ENCODE measurements at places on chromosomes 12 and 14.

DNA sequence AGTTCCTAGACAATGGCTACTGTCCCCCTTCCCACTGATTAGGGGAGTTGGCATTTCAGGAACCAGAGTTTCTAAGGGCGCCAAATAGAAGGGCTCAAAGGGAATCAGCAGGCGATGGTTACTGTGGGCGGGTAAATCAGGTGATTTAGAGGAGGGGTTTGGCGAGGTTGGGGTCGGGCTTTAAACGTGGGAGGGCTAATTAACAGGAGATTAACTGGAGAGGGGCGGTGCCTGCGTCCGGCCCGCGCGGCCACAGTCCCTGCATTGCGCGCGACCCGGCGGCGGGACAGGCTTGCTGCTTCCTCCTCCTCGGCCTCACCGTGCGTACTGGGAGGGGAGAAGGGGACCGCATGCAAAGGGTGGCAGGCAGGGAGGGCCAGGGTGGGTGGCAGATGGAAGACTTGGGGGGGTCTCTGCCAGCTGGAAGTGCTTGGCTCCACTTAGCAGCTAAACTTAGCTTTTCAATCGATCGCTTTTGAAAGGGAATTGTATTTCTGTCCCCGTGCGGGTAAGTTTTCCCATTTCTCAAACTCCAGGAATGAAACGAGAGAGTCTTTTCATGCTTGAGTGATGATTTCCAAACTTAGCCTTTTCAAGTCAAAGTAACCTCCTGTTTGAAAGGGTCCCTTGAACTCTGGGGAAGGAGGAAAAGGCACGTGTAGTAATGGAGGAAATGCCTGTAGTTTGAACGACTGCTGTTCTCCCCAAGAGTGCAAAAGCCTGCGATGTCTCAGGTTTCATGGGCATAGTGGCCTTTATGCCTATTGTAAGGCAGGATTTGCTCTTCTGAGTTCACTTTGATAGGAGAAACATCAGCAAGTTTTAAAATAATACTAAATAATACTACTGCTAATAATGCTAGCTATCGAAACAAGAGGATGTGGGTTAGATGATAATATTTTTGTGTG is at the start of gene MGST1:
Gene MGST1 (plus strand): TSS at position 255 of the 908 bp plus-strand sequence. CDS start 6,608 bp downstream, outside the sequence.
- DNase-seq, result no peak

DNA sequence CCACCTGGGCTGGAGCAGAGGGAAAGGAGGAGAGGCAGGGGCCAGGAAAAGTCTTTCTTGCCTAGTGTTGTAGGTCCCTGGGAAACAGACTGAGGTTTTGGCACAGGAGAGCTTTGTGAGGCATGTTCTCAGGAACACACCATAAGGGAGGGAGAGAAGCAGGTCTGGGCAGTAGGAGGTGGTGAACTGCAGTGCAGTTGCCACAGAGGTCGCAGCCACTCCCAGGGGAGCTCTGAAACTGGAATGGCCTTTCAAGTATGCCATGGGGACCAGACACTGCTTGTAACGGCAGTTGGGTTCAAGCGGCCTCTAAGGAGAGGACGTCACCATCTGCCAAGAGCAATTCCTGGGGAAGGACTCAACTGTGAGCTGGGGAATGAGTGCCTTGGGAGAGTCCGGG is 35.4 kb upstream of the NKX2-8 start:
- DNase-seq, result no peak

- no peak for DNase-seq
These were observed 39.3 kb downstream of the PALS1 start for GRCh38 chr14:67280506-67280905.

- no peak for DNase-seq
These were observed 926.7 kb downstream of the GALC start for GRCh38 chr14:87066221-87066817.

DNA sequence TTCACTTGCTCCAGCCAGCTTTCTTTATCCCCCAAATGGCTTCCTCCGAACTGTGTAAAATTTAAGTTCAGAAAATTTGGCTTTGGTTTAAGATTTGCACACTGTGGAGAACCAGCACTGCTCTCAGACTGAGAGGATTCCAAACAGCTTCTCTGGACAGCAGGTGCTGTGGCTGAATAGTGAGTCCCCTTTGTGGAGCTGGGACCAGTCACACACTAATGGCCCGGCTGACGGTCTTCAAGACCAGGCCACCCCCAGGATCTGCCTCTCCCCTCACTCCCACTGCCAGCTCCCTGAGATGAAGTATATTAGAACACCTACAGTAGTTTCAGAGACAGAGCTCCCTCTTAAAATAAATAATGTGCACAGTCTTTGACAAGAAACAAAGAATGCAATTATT is 267.3 kb downstream of the BCAT1 start:
- DNase-seq, result no peak

All from KG1 (cell line).